ENCODE measurements at places on chromosomes 2 and 18.

DNA sequence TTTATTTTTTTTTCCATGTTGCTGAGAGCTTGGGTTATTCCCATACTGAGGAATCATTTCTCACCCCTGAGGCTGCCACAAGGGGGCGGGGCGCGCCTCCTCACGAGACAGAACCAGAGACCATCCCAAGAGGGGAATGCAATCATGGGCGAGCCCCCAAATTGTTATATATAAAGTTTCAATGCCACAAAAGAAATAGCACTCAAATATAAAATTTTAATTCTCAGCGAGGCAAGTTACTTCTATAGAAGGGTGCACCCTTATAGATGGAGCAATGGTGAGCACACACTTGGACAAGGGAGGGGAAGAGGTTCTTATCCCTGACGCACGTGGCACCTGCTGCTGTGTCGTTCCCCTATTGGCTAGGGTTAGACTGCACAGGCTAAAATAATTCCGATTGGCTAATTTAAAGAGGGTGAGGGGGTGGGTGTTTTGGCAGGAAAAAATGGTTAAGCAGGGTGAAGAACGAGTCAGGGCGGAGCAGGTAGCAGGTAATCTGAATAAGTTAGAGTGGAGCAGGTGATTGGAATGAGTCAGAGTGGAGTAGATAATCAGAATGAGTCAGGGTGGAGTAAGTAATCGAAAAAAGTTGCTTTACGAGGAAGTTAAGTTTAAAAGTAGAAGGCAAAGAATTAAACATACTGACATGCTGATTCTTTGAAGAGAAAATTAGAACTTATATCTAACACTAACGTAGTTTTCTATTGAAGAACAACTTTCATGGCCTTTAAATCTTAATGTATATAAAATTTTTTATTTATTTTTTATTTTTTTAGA, 177.5 kb downstream of the MTCL1 start:
- no peak for DNase-seq

DNA sequence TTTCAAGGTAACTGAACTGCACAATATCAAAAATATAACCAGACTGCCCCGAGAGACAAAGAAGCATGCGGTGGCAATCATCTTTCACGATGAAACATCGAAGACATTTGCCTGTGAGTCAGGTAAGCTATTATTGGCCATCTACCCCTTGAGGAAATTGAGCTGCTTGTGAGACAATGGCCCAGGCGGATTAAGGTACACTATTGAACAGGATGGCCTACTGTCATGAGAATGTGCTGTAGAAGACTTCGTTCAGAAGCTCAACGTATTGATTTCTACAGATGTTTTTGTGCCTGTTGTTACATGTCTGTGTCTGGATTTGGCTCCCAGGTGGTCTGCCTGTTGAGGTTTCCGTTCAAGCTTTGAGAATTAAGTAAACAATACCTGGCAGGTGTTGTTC, 198.7 kb downstream of the DOK6 start:
- no peak for DNase-seq

GRCh38 chr18:10453261-10453805, 1.1 kb upstream of the APCDD1 start:
- no peak for DNase-seq

- no peak for DNase-seq
These were observed 132.7 kb upstream of the NT5C1B start for GRCh38 chr2:18722101-18722500.

DNA sequence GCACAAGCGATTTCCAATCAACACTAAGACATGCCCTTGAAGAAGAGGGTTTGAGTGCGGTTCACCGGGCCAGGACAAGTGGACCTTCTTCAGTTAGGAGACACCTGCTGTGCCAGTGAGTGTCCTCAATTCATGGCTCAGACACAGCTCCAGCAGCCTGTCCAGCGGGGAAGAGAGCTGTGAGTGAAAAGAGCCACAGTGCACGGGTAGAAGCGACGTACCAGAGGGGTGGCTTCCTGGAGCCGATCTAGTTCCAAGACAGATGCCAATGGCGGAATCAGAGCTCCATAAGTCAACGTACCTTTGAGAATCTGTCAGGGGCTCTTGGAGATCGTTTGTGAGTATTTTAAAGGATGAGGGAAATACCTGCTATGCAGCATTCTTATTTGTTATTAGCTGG, 119.9 kb upstream of the SALL3 start:
- DNase-seq: no peak

DNA sequence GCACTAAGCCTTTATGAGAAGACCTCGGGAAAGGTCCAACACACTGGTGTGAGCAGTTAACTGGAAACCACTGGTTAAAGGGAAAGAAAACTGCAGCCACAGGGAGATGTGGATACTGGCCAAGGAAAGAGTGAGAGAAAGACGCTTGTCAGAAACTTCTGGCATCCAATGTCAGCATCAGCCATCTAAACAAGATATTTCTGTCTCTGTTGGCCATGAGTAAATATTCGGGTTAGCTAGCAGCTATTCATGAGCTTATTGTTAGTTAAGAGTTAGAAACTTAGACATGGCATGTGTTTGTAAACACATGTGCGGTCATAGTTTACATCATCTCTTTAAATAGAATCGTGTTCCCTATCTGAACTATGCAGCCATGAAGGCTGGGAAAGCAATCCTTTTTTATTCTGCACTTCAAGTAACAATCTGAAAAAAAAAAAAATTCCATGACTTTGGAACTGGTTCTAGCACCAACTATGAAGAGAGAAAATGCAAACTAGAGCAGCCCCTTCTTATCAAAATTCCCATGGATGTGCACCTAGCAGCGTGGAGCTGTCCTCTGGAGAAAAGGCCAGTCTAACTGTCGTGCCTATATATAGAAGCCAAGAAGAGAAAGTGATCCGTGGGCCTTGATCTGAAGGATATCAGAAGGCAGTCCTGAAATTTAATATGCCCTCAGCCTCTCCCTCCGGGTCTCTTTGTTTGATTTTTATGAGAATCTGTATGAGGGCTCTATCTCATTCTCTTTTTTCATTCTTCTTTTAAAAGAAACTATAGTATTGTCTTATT, 84.0 kb upstream of the RFX8 start:
- DNase-seq: no peak

DNA sequence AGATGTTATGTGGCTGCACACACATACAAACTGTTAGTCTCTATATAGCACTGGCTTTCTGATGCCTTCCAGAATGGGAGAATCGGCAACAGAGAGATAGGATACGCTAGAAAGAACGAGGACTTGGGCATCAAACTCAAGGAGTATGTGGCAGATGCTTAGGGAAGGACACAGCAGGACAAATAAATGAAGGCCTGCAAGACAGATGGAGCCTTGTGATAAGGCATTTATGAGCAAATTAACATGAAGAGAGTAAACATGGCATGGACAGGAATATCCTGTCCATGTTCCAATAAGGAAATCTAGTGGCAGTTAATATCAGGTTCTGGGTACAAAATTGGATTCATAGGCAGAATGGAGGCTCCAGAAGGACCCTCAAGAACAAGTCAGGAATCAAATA, 136.9 kb downstream of the SLC4A10 start:
- DNase-seq: no peak

DNA sequence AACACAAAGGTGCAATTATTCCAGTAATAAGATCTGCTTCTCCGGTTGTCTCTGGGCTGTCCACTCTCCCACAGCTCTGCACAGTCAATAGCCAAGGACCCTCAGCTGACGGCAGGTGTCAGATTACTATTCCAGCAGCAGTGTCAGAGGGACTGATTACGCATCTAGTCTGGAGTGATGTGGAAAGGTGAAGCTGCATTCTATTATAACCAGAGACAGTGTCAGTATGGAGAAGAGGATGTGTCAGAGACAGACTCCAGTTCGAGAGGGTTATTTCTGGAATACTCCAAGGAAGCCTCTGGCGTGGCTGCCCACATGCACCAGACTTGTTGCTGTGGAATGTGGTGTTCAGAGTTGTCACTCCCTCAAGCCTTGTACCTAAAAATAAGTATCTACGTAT, 163.6 kb upstream of the TMEM200C start:
- no peak for DNase-seq

DNA sequence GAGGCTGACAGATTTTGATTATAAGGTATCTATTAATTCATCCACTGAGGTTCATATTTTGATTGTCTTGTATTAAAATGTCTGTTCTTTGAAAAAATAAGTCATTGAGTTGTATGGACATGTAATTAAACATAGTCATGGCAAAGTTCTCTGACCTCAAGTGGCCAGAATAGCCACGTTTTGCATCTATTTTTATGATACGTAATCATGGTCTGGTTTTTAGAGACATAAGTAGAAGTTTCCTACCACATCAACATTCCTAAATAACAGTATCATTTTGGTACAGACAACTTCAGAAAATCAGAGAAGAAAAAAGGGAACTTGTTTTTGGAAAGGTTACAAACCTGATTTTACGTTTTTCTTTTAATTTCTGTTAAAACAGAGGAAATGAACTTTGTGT, 47.6 kb downstream of the COL5A2 start:
- no peak for DNase-seq
